ENCODE measurements at places on chromosomes 16 and 17.

DNA sequence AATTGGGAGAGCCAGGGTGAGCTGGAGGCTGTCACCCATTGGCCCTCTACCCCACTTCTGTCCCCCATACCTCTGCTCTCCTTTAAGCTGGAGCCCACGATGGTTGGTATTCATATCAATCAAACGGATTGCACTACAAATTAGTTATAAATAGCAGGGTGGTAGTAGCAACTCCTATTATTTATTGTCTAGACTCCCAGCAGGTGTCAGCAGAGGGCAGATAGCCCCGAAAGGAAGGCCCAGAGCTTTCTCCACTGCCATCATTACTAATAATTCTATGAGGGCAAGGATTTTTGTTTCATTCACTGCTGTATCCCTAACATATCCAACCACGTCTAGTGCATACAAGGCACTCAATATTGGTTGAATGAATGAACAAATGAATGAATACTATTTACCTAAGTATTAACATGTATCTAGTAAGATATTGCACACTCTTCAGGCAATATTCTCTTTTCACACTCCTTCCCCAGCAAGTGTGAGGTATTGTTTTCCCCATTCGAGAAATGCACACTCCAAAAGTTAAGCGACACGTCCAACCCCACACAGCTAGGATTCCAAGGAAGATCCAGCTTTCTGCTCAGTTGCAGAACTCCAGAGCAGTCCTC is 6.3 kb downstream of the C17orf50 start:
- no peak for DNase-seq

- peak; percentile 44 for DNase-seq
Measured at GRCh38 chr17:37406635-37407461, at the start of the genes ACACA and TADA2A. Gene ACACA (minus strand): TSS chr17:37406836. CDS start chr17:37406299, 537 bp downstream. Gene TADA2A (plus strand): TSS chr17:37406886. CDS start chr17:37411366, 4,480 bp downstream.

GRCh38 chr16:79090966-79091365 is 509.6 kb downstream of the MAF start:
- no peak for DNase-seq

DNA sequence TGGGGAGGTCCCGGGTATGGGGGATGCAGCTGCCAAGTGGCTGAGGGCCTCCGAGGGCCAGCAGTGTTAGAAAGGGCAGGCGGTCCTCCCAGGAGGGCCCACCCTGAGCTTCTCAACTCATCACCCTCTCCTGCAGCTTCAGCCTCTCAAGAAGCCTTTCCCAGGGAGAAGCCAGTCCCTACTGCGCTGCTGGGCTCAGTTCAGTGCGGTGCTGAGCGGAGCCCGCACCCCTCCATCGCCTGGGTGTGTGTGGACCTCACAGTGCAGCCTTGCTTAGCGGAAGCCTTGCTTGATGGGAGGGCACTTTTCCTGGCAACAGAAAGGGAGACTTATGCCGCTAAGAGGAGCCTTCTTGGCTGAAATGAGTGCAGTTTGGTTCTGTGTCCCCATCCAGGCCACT is 3.5 kb upstream of the APRT start:
- no peak for DNase-seq

GRCh38 chr17:66900126-66901010 is 64.1 kb upstream of the CACNG4 start:
- no peak for DNase-seq

GRCh38 chr17:67785504-67785903 is 39.8 kb upstream of the BPTF start:
- DNase-seq, result no peak

- no peak for DNase-seq
Measured at GRCh38 chr17:42579794-42580551, 2.4 kb upstream of the PSMC3IP start.

DNA sequence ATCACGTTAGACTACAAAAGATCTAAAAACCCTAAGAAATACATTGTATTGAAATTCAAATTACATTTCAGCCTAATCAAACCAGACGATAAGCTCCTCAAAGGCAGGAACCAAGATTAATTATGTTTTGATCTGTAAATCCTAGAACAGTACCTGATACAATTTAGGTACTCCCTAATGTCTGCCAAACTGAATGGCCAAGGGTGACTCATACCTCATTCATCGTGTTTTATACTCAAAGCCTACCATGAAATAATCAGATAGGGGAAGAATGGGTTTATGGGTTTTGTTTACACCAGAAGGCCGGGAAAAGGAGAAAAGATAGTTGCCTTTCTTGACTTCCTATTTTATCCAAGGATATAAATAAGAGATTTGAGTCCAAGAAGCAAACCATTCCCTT is 19.3 kb downstream of the MMD start:
- no peak for DNase-seq

DNA sequence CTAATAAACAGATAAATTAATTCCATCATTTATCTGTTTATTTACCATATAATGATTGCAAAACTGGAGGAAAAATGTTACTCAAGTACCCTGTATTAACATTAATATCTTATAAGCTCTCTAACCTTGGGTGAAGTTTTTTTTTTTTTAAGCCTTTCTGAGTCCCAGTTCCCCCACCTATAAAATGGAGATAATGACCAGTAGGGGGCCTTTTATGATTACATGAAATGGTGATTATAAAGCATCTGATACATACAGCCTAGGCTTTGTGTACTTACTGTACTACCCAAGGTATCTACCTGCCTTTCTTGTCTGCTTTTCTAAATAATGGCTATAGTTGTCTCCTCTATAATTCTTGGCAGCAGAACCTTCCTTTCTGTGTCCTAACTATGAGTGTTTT is 22.6 kb downstream of the LRRC36 start:
- DNase-seq, result no peak

- DNase-seq, result no peak
Measured at GRCh38 chr17:40542558-40543411, 22.5 kb downstream of the CCR7 start.

- no peak for DNase-seq
Measured at GRCh38 chr17:149897-150584, 12.7 kb downstream of the SCGB1C2 start.

DNA sequence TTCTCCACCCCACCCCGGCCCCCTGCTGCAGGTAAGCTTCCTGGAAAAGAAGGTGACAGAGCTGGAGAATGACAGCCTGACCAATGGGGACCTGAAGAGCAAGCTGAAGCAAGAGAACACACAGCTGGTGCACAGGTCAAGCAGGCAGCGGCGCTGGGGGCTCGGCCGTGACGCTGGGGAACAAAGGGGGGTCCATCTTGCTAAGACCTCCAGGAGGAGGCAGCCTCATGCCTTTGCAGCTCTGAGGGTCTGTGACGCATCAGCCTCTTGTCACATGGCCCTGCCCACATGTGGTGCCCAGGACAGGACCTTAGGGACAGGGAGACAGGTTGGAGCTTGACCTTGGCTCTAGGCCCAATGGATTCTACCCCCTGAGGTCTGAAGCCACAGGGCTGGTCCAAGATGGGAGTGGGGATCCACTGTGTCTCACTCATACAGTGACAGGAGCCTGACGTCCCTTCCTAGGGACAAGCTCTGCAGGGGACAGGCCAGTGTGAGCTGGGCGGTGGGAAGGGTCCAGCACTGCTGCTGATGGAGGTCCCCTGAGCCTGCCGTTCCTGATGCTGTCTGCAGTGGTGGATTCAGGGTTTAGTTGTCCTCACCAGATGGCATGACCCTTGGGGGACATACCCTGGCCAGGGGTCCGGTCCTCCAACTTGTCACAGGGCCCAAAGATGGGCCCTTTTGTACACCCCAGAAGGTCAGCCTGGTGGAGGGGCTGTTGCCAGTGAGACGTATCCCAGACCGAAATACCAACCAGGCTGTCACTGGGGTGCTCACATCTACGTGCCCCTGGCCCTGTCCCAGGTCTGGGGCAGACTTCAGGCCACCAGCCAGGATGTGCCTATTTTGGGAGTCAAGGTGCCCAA is 132.6 kb downstream of the RAB11FIP4 start:
- no peak for DNase-seq

DNA sequence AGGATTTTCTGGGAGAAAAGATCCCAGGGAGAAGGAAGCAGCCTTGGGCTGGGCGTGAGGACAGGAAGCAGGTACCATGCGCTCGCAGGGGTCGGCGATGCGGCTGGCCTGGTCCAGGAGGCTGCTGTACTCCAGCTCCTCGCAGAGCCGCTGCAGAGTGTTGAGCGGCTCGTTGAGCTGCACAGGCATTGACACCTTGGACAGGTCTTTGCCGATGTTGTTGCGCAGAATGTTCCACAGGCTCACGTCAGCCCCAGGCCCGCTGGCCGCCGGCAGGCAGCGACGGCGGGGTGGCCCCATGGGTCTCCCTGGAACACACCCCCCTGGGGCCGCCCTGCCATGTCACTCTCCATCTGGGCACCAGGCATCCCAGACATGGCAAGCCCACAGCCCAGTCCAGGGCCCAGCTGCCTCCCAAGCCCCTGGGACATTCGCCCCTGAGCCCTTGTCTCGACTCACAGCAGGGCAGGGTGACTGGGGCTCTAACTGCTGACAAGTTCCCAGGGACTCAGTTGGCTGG is 8.0 kb downstream of the OSBPL7 start:
- no peak for DNase-seq

DNA sequence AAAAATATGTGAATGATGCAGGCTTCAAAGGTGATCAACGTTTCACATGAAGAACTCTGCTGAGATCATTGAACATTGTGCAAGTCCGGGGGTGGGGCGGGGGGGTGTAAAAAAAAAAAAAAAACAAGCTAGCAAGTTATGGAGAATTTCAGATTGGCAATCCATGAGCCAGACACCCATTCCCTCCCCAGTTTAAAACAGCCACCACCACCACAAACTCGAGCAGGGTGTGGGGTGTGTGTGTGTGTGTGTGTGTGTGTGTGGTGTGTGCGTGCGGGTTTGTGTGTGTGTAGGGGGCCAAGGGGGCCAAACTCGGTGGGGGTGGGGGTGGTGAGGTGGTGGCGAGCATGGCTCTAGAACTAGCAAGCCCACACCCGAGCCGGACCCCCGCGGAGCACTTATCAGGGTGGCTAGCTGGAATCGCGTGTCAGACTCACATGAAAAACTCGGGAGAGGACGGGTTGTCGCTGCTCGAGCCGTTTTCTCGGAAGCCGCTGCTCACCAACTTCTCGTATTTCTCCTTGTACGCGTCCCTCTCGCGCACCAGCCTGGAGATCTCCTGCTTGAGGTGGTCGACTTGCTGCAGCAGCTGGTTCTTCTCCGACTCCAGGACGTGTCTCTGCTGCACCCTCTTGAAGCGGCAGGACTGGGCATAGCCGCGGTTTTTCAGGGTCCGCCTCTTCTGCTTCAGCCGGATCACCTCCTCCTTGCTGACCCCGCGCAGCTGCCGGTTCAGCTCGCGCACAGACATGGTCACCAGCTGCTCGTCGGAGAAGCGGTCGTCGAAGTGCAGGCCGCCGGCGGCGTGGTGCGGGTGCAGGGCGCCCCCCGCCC is 2.0 kb downstream of the MAF start:
- DNase-seq, result peak; percentile 77

DNA sequence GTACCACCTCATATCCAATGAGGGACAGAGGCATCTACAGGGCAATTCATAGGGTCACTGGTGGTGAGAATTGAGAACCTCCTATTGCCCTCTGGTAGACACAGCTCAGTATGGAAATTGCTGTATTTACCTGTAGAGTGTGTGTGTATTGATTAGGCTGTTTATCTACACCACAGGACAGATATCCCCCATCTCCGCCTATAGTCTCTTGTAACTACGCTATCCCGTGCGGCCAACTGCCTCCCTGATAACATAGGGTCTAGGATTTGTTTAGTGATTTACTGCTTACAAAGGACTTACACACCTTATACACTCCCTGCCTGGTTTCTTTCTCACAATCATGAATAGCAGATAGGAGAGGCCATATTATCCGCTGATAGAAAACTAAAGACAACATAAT is 1.7 kb upstream of the STAT3 start:
- no peak for DNase-seq

DNA sequence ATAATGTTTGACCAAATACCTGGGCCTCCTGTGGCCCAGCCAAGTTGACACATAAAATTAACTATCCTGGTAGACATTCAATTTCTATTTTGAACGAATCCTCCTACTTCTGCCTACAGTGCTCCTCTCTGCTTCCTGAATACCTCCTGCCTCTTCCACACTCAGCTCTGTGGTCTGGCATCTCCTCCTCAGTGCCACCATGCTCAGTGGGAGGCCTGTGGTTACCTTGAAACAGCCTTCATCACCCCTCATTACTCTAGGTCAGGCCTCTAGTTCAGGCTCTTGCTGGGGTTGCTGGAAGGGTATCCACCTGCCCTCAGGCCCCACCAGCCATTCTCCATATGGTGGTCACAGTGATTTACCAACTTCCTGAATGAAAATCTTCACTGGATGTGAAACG is 5.1 kb downstream of the LYRM9 start:
- DNase-seq, result no peak

GRCh38 chr16:77736879-77737278 is 14.6 kb downstream of the NUDT7 start:
- DNase-seq, result no peak

DNA sequence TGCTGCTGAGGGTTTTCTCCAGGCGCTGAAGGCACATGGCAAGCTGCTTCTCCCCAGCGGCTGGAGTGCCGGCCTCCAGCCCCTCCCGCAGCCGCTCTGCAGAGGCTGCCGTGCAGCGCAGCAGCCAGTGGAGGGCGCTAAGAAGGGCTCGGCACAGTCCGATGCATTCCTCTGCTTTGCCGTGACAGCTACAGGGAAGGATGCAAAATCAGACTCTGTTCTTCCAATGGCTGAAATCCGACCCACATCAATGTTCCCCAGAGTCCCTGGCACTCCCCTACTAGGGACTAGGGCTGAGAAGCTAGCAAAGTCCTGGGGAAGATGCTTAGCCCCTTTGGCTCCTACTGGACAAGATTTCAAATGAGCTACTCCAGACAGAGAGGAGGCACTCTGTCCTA is 19.0 kb downstream of the MED24 start:
- DNase-seq, result peak; percentile 52

DNA sequence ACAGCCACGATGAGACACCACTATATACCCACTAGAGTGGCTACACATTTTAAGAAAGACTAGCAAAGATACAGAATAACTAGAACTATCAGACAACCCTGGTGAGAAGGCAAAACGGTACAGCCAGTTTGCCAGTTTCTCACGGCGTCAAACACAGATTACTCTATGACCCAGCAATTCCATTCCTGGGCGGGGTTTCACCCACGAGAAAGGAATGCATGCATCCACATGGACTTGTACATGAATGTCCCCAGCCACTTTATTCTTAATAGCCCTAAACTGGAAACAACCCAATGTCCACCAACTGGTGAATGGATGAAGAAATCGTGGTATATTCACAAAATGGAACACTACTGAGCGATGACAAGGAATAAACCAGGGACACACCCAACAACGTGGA is 74.5 kb downstream of the MYH10 start:
- DNase-seq, result no peak

DNA sequence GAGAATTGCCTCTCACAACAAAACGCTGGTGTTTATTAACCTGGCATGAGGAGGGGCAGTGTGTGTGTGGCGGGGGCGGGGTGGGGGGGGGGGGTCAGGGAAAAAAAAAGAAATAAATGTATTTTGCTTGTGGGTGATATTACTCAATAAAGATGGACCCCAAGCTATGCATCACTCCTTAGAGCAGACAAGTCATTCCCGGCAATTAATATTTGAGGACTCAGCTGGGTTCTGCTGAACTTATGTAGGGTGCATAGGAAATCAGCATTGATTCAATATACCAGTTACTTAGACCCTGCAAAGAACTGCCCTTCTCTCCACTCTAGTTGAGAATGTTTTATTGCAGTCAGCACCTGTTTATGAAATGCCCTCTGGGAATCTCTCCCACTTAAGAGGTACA is 206.2 kb upstream of the MAF start:
- DNase-seq, result no peak

- no peak for DNase-seq
Measured at GRCh38 chr17:1616101-1616500, 12.5 kb downstream of the SLC43A2 start.

GRCh38 chr17:81018044-81018802 is 16.7 kb upstream of the BAIAP2 start:
- DNase-seq, result no peak

All from NT2/D1 (cell line).